ENCODE measurements at places on chromosomes 6 and 20.

GRCh38 chr6:142893088-142893487, 51.9 kb downstream of the HIVEP2 start:
- DNase-seq: no peak

GRCh38 chr6:44685213-44685612, 297.7 kb downstream of the CDC5L start:
- DNase-seq: no peak

GRCh38 chr20:58669287-58670006, 18.4 kb downstream of the STX16 start:
- no peak for DNase-seq

DNA sequence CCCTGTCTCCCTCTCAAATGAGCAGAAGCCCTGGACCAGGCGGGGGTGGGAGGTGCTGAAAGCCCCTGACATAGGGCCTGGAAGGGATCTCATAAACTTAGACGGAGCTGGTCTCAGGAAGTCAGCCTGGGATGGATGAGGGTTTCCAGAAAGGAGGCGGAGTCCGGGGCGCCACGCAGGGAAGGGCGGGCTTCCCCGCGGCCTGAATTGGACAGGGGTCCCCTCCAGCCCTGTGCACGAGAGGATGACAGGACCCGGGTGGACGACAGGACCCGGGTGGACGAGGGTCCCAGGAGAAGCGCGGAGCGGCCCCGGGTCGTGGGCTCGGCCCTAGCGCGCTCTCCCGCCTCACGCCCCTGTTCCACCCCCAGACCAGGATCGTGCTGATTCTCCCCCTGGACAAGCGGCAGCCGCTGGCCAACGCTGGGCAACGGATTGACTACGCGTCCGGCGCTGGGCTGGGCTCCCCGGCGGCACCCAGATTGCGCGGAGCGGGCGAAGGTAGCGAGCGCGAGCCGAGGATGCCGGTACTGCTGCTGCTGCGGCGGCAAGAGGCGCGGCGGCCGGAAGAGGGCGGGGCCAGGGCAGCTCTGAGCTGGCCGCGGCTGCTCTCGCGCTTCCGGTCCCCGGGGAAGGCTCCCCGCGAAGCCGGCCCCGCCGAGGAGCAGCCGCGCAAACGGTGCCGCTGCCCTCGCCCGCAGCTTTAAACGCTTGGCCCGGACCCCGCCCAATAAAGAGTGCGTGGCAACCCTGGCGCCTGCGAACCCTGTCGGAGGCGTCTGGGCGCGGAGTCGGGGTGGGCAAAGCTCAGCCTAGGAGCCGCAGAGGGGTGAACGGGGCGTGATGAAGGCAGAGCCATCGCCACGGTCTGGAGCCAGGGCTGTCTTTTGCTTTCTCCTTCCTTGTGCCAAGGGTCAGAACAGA, 1.3 kb downstream of the C20orf144 start:
- DNase-seq: peak; percentile 30

DNA sequence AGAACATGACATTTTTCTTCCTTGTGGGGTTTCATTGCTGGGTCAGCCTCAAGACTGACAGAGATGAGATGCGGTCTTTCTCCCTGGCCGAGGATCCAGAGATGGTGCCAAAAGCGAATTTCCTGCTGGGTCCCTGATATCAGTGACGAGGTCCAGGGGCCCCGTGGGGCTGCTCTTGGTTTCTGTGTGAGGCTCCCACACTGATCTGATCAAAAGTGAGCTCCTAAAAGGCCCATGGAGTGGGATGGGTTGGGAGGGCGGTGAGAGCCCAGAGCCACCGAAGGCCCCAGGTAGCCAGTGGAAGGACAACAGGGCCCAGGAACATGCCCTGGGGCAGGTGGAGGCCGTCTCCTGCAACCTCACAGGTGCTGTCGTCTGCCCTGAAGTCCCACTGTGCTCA, 208.4 kb upstream of the CDH4 start:
- no peak for DNase-seq

DNA sequence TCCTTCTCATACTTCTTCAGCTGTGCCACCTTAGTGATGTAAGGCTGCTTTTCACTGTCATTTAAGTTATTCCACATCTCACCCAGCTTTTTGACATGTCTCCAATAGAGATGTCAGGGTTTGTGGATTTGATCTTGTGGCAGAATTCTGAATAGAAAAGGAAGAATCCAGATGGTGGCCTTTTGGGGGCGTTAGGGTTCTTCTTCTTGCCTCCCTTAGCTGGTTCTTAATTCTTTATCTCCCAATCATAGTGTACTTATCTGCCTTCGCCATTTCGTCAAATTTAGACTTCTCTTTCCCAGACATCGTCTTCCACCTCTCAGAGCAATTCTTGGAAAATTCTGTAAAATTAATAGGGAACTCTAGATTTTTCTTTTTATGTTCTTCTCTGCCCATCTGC, 422.9 kb downstream of the GJA1 start:
- DNase-seq: no peak

GRCh38 chr6:157647261-157647915, 175.7 kb upstream of the SNX9 start:
- DNase-seq: no peak

DNA sequence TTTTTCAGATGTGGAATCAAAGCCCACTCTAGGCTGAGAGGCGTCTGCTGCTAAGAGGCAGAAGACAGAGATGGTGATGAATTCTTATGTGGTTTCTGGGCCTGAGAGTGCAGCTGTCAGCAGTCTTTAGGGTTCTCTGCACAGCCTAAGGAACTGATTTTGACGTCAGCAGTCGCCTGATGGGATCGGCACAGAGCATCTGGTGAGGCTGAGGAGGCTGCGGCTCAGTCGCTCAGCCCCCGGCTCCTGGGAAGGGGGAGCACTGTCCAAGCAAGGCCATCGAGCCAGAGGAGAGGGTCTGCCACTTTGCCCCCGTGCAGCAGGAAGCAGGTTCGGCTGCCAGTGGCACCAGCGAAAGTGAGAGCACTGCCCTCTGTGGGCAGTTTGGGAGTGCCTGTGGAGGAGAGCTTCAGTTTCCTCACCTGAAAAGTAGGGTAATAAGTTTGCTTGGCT, 92.5 kb downstream of the TCP11 start:
- peak; percentile 23 for DNase-seq

All from activated naive CD4-positive, alpha-beta T cell (primary cell).